ENCODE measurements at places on chromosomes 6 and 20. TPM values are rescaled to one million over a fixed set of nuclear protein-coding genes. Genes with fewer than 3 reads are reported as not detected.
A peak's percentile ranks its signal among the peaks of the same experiment; 100 is the strongest.

DNA sequence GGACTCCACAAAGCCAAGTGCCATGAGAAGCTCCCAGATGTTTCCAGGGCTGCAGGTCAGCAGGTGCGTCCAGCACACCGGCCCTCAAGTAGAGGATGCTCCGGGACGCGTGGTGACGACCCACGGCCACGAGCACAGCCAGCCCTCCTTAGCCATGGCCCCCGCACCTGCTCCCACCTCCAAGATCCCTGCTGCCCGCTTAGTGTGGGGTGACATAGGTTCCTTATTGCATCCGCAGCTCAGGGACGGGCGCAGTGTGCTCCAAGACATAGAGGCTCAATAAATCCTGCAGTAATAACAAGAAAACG lies 138.1 kb upstream of the RPS6KA2 start:
- no peak overlapping the region for H3K27ac ChIP-seq
- no peaks in the 10 kb centered on the region for H3K36me3 ChIP-seq
- no peak overlapping the region for H3K4me3 ChIP-seq
- DNase-seq = no peak
- no peaks in the 10 kb centered on the region for H3K4me1 ChIP-seq

GRCh38 chr20:15851576-15852215 lies 721.6 kb downstream of the KIF16B start:
- no peak overlapping the region for H3K4me3 ChIP-seq
- H3K4me1 ChIP-seq = no peaks in the 10 kb centered on the region
- DNase-seq = no peak
- H3K27me3 ChIP-seq = no peaks in the 10 kb centered on the region
- H3K36me3 ChIP-seq = no peaks in the 10 kb centered on the region
- H3K27ac ChIP-seq = no peak overlapping the region

- no peak overlapping the region for H3K4me3 ChIP-seq
- H3K27me3 ChIP-seq = no peaks in the 10 kb centered on the region
- DNase-seq = no peak
- no peak overlapping the region for H3K27ac ChIP-seq
- no peaks in the 10 kb centered on the region for H3K36me3 ChIP-seq
Measured at GRCh38 chr6:37576336-37576737, 76.6 kb upstream of the CCDC167 start.

DNA sequence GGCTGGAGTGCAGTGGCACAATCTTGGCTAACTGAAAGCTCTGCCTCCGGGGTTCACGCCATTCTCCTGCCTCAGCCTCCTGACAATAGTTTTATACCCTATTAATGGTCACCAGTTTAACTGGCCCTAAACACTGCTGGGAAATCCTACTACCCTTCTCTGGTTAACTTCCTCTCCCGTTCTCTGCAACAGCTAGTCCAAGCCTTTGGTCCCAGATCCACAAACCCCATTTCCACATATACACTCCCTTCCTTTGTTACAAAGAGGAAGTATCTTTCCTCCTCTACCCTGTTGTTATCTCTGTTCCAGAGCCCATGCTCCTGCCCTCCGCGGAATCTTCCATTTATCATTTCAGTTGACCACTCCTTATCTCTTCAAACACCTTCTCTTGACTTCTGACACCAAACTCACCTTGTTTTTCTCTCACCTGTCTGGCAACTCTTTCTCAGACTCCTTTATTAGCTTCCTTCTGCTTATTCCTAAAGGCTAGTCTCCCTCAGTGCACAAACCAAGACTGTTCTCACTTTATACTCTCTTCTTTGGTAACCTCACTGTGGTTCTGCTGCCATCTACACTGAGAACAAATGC lies 25.0 kb upstream of the TBC1D22B start:
- H3K27ac ChIP-seq = no peak overlapping the region
- no peaks in the 10 kb centered on the region for H3K36me3 ChIP-seq
- H3K4me1 ChIP-seq = no peaks in the 10 kb centered on the region
- no peaks in the 10 kb centered on the region for H3K27me3 ChIP-seq
- H3K4me3 ChIP-seq = no peak overlapping the region

- H3K27me3 ChIP-seq = no peaks in the 10 kb centered on the region
- H3K27ac ChIP-seq = no peak overlapping the region
- no peak for DNase-seq
- H3K4me1 ChIP-seq = no peaks in the 10 kb centered on the region
Measured at GRCh38 chr6:139449611-139450000, 75.2 kb upstream of the CITED2 start.

DNA sequence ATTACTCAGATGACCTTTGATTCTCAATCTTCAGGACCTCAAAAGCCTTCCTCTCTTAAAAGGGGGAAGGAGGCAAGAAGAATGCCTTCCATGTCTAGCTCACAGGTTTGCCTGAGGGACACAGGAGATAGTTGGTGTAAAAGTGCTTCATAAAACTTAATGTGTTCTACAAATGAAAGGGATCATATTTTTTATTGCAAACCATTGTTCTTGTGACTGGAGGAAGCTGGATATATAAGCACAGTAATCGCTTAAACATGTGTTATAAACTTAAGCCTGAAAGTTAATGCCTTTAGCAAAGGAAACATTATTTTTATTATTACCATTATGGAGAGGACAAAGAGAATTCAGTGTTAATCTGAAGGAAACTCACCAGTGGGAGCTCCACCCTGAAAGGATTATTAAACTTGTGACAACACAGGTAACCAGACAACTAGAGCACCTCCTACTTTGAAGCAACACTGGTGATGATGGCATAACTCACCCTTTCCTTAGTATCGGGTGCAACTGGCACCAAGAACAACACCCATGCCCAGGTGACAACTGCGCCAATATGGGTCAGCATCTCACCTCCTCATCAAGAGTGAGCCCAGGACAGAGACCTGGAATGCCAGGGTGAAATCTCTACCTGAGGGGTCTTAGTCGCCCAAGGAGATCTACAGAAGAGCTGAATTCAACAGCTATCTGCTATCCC lies 288.7 kb upstream of the PRDM1 start:
- H3K27ac ChIP-seq = peak overlapping the region; percentile 49
- no peak overlapping the region for H3K4me3 ChIP-seq
- H3K27me3 ChIP-seq = no peaks in the 10 kb centered on the region
- no peak for DNase-seq
- no peaks in the 10 kb centered on the region for H3K36me3 ChIP-seq

GRCh38 chr6:88008831-88009231 lies 38.8 kb upstream of the SPACA1 start:
- no peaks in the 10 kb centered on the region for H3K27me3 ChIP-seq
- H3K4me1 ChIP-seq = no peaks in the 10 kb centered on the region
- no peaks in the 10 kb centered on the region for H3K36me3 ChIP-seq
- DNase-seq = no peak
- no peak overlapping the region for H3K4me3 ChIP-seq
- H3K27ac ChIP-seq = no peak overlapping the region

- H3K4me3 ChIP-seq = no peak overlapping the region
- no peak for DNase-seq
- H3K36me3 ChIP-seq = no peaks in the 10 kb centered on the region
Measured at GRCh38 chr6:139927742-139928305, 553.4 kb upstream of the CITED2 start.

- H3K27ac ChIP-seq = no peak overlapping the region
- no peaks in the 10 kb centered on the region for H3K36me3 ChIP-seq
- no peak overlapping the region for H3K4me3 ChIP-seq
- DNase-seq = no peak
- H3K4me1 ChIP-seq = no peaks in the 10 kb centered on the region
Measured at GRCh38 chr20:6381887-6382286, 259.1 kb upstream of the FERMT1 start.

DNA sequence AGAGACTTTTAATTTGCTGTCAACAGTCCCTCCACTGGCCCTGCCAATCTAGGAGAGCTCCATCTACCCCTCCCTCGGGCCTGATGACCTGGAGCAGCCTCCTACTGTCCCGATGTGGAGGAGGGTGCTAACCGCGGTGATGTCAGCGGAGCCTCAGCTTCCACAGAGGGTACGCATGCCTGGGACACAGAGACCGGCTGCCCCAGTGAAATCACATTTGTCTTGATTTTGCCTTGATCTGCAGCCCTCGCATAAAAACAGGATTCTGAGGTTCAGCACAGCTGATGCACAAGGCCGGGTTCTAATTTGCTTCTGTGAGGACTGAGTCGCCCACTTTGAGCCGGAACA lies 77.6 kb downstream of the STK35 start:
- H3K27me3 ChIP-seq = no peaks in the 10 kb centered on the region
- no peaks in the 10 kb centered on the region for H3K36me3 ChIP-seq
- H3K4me3 ChIP-seq = no peak overlapping the region
- DNase-seq = peak; percentile 37

DNA sequence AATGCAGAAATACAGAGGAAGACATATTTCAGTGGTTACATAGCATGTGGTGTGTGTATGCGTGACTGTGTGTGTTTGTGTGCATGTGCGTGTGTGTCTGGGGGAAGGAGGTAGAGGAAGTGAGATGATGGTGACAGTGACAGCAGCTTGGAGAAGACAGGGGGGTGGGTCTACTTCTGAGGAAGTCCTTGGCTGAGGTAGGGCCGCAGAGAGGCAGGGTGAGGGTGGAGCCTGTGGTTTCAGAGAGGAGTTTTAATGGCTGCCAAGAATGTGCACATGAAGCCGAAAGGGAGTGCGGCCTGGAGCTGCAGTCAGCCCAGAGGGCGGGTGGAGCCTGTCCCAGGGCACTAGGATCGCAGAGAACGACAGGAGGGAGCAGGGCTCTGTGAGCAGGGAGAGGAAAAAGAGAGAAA lies 22.7 kb upstream of the RNF24 start:
- H3K27ac ChIP-seq = peak overlapping the region; percentile 39
- no peak for DNase-seq
- no peaks in the 10 kb centered on the region for H3K27me3 ChIP-seq
- H3K4me1 ChIP-seq = peaks cover 35% of the 10 kb centered on the region
- H3K36me3 ChIP-seq = no peaks in the 10 kb centered on the region
- H3K4me3 ChIP-seq = no peak overlapping the region

- H3K36me3 ChIP-seq = no peaks in the 10 kb centered on the region
- H3K27ac ChIP-seq = no peak overlapping the region
- H3K27me3 ChIP-seq = no peaks in the 10 kb centered on the region
- no peak for DNase-seq
- no peaks in the 10 kb centered on the region for H3K4me1 ChIP-seq
- no peak overlapping the region for H3K4me3 ChIP-seq
Measured at GRCh38 chr6:47302043-47302442, 7.7 kb downstream of the TNFRSF21 start.

GRCh38 chr20:47664744-47665143 lies 120.5 kb downstream of the SULF2 start:
- no peaks in the 10 kb centered on the region for H3K27me3 ChIP-seq
- H3K4me1 ChIP-seq = peaks cover 11% of the 10 kb centered on the region
- no peak overlapping the region for H3K4me3 ChIP-seq
- H3K27ac ChIP-seq = no peak overlapping the region

DNA sequence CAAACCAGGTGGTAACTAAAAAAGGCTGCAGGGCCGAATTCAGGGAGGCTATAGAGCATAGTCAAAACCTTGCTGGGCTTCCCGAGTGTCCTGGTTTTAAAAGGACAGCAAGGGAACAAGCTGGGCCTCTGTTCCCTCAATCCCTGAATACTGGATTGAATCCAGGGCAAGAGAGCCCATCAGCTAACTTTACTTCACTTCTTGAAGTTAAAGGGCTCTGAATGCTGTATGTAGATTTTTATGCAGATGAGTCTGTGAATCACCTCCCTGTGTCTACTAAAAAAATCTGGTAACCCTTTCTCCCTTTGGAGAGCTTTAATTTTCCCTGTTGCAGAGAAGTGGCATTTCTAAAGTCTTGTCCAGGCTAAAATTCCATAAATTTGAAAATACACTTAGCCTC lies 29.5 kb downstream of the LYRM4 start:
- H3K4me3 ChIP-seq = no peak overlapping the region
- no peaks in the 10 kb centered on the region for H3K27me3 ChIP-seq
- no peaks in the 10 kb centered on the region for H3K4me1 ChIP-seq
- no peaks in the 10 kb centered on the region for H3K36me3 ChIP-seq
- H3K27ac ChIP-seq = no peak overlapping the region

GRCh38 chr6:160002882-160003281 lies 34.0 kb downstream of the IGF2R start:
- peaks cover 41% of the 10 kb centered on the region for H3K4me1 ChIP-seq
- no peak overlapping the region for H3K4me3 ChIP-seq
- no peaks in the 10 kb centered on the region for H3K36me3 ChIP-seq
- no peak for DNase-seq
- H3K27ac ChIP-seq = no peak overlapping the region
- no peaks in the 10 kb centered on the region for H3K27me3 ChIP-seq

- peak overlapping the region; percentile 42 for H3K27ac ChIP-seq
- no peak overlapping the region for H3K4me3 ChIP-seq
- H3K36me3 ChIP-seq = peaks cover 70% of the 10 kb centered on the region
- H3K27me3 ChIP-seq = no peaks in the 10 kb centered on the region
- H3K4me1 ChIP-seq = no peaks in the 10 kb centered on the region
Measured at GRCh38 chr6:35611240-35611639, 77.5 kb downstream of the FKBP5 start.

DNA sequence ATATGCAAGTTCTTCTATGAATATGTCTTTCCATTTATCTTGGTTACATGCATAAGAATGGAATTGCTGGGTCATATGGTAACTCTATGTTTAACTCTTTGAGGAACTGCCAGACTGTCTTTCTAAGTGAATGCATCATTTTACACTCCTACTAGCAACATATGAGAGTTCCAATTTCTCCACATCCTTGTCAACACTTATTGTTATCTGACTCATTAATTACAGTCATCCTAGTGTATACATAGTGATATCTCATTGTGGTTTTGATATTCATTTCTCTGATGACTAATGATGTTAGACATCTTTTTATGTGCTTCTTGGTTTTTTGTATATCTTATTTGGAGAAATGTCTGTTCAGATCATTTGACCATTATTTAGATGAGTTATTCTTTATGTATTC lies 96.7 kb upstream of the LAMP5 start:
- no peak for DNase-seq
- H3K4me1 ChIP-seq = no peaks in the 10 kb centered on the region

DNA sequence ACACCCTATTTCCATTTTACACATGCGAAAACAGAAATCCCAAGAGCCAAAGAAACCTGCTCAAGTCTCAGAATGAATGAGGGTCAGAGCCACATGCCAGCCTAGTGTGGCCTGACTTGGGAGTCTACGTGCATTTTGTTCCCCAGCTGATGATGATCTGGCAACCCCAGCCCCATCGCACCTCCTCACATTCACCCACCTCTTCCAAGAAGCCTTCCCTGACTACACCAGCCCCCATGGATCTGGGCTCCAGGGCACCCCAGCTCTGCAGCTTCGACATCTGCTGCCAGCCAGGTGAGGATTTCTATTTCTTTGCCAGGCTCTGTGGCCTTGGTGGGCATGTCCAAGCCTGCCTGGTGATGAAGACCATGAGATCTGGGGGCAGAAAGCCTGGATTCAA lies 41.0 kb downstream of the ANGPT4 start:
- H3K27ac ChIP-seq = no peak overlapping the region
- no peak overlapping the region for H3K4me3 ChIP-seq
- no peaks in the 10 kb centered on the region for H3K27me3 ChIP-seq
- H3K4me1 ChIP-seq = no peaks in the 10 kb centered on the region
- no peaks in the 10 kb centered on the region for H3K36me3 ChIP-seq

- H3K27ac ChIP-seq = no peak overlapping the region
- no peak for DNase-seq
- H3K27me3 ChIP-seq = no peaks in the 10 kb centered on the region
- H3K4me1 ChIP-seq = no peaks in the 10 kb centered on the region
Measured at GRCh38 chr6:116465246-116465645, 4.1 kb downstream of the CALHM6 start.

- no peaks in the 10 kb centered on the region for H3K36me3 ChIP-seq
- no peak for DNase-seq
- H3K4me1 ChIP-seq = no peaks in the 10 kb centered on the region
- no peaks in the 10 kb centered on the region for H3K27me3 ChIP-seq
Measured at GRCh38 chr20:2065099-2065498, 36.5 kb upstream of the STK35 start.

The OR12D3 gene
- not detected for total RNA-seq

The FILIP1 gene
- total RNA-seq = 3.2 TPM

The TBCC gene
- total RNA-seq = 16.7 TPM

The TCP11 gene
- total RNA-seq = not detected

The HLA-DQA2 gene
- 2.2 TPM for total RNA-seq

The TTK gene
- total RNA-seq = 2.5 TPM

The BMP6 gene
- total RNA-seq = 3.2 TPM

The OTOR gene
- not detected for total RNA-seq

The PHACTR2 gene
- total RNA-seq = 61.6 TPM

The SOX18 gene
- 57.2 TPM for total RNA-seq

The DEF6 gene
- 23.1 TPM for total RNA-seq
